ENCODE measurements at places on chromosomes 5 and 9.

DNA sequence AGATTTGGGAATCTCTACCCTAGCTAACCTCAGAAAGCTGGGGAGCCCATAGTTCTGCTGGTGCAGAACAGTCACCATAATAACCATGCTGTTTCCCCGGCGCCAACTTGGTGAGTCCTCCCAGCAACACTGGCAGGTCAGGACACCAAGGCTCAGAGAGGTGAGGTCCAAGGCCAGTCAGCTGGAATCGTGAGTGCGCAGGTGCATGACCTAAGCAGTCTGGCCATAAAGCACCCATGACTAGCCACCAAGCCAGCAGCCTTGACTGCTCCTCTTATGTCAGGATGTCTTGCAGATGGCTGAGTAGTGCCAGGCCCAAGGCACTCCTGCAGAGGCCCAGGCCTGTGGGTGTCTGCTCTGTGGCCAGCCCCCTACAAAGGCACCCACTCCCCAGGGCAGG is 2.6 kb downstream of the RNF44 start:
- DNase-seq, result no peak

- no peak for DNase-seq
Observed at GRCh38 chr9:85949586-85950335, 8.8 kb downstream of the NAA35 start.

- DNase-seq, result no peak
Observed at GRCh38 chr5:172115541-172115982, 72.5 kb downstream of the STK10 start.

- no peak for DNase-seq
Observed at GRCh38 chr9:110110154-110110553, 97.8 kb downstream of the C9orf152 start.

DNA sequence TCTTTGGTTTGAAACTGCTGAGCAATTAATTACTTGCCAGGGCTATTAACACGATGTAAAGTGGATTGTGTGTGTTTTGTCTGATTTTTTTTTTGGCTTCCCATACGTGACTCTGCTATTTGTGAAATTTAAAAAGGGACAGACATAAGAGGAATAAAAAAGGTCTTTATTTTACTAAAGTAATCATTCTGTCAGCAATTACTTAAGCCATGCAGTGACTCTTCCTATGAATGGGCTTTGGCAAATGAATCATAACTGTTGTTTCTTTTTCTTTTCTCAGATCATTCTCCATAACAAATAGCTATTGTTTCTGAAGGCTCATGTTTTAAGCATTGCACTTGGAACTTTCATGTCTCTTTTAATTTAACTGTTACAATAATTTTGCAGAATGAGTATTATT is 461.3 kb upstream of the RORB start:
- DNase-seq, result no peak
